Activated CD4-positive, alpha-beta T cell treated with anti-CD3 and anti-CD28 coated beads, Interleukin-2, amount 50 U/mL, for 16 hours (primary cell): ENCODE measurements at places on chromosomes 6 and 20.

DNA sequence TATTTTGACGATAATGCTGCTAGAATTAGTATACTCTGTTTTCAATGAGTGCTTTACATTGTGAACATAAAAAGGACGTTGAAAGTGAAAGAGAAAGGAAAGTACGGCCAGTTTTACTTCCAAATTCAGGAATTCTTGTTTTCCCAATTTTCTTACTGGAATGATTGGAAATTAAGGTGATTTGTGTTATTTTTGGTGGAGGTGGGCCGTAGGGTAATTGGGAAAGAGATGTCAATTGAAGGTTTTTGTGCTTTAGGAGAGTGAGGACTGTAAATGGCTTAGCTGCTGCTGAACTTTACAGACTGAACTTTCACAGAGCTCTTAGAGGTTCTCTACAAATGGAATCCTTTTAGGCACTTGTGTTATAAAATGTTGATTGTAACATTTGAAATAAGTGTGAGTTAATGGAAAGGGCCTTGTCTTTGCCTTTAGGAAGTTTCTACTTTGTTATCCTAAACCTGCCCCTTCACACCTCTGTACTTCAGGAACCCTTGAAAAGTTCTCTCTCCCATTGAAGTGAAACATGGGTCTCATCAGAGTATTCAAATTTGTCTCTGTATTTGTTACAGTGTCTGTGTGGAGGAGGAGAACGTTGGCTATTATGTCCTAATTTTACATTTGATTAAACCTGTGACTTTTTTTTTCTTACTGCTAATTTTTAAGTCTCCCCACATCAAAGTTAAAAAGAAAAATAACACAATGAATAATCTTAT, 256.4 kb downstream of the ARID1B start:
- DNase-seq: no peak

DNA sequence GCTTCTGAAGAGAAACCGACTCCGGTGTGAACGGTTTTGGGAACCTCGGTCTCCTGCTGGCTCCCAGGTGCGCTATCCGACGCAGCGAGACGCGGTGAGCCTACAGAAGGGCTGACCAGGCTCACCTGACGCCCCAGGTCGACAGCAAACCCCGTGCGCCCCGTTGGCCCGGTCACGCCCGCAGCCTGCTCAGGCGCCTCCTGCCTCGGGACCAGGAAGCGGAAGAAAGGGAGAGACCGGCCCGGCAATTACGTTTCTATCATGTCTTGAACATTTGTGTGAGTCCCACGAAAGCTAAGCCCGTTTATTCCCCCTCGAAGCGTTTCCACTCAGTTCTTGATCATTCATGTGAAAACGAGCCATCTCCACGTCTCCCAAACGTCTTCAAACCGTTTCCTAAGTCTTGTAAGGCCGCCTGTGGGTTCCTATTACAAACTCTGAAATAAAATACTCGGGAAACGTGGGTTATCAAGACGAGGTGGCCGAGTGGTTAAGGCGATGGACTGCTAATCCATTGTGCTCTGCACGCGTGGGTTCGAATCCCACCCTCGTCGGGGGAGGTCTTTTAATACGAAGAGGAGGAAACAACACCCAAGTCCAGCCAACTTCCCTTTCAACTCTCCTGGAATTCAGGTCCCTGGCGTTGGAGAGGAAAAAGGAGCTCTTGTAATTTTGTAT, 150.5 kb upstream of the PRSS16 start:
- DNase-seq: peak; percentile 85

GRCh38 chr6:142696123-142697000, 248.6 kb downstream of the HIVEP2 start:
- DNase-seq: no peak

DNA sequence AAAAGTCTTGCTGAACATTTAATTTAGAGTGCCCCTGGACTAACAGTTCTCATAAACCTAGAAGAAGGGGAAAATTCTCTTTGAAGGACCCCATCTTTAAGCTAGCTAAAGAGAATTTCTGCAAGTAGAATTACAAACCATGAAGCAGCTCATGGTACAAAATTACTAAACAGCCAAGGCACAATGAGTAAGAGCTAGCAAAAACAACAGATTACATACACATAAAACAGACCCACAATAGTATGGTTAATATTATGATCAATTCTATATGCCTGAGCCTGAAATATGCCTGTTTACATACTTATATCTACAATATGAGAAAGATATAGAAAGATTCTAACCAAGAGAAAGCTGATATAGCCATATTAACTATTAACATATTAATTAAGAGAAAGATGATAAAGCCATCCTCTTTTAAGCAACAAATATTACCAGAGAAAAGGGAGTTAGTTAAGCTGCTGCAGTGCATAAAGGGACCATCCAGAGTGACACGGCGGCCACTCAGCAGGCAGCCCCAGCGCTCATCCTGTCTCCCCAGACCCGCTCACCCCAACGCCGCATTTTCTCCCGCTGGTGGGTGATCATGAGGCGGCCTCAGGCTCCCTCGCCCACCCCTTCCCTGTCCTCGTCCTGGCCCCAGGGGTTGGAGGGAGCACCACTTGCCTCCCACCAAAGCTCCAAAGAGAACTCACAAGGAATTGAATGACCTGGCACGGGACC, 98.4 kb upstream of the CARMIL1 start:
- no peak for DNase-seq

GRCh38 chr20:2655331-2656116, 3.1 kb downstream of the NOP56 start:
- no peak for DNase-seq

- peak; percentile 46 for DNase-seq
Measured at GRCh38 chr6:33702345-33702977, 9.0 kb downstream of the UQCC2 start.

DNA sequence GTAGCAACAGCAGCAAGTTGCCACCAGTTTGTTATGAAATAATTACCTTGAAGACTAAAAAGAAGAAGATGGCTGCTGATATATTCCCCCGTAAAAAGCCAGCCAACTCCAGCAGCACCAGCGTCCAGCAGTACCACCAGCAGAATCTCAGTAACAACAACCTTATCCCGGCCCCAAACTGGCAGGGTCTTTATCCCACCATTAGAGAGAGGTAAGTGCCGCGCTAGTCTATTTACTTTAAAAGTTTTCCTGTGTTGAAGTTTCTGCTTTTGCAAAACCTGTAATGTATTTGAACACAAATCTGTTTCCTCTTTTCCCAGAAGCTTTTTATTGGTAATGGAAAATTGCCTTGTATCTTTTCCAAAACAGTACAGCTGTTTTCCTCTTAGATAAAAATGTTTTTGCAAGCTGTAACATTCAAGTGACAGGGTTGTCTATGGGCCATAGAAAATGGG, 725 bp downstream of the BTBD3 start:
- no peak for DNase-seq

- peak; percentile 11 for DNase-seq
Measured at GRCh38 chr6:87103977-87104601, 9.2 kb upstream of the CGA start.

DNA sequence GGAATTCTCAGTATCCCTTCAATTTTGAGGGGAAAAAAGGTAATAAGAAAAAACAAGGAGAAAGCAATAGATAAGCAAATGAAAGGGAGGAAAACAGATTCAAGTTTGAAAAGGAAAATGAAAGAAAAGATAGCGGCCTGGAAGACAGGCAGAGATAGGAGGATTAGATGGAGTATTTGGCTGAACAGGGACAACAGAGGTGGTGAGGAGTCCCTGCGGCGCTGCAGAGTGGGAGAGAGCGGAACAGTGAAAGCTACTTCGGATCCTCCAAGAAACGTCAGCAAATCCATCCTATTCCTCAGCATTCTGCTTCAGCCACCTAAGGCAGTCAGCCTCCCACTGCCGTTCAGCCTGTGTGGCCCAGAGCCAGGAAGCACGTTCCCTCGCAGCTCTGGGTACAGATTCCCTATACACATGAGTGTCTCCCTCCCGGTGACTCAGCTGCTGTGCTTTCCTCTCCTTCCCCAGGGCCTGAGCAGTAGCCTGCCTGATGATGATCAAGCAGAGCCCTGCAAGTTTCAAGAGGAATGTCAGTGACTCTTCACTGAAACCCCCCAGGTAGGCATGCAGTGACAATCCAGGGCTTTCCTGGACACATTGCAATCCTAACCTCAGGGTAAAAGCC, 43.4 kb upstream of the CDYL start:
- DNase-seq: no peak

DNA sequence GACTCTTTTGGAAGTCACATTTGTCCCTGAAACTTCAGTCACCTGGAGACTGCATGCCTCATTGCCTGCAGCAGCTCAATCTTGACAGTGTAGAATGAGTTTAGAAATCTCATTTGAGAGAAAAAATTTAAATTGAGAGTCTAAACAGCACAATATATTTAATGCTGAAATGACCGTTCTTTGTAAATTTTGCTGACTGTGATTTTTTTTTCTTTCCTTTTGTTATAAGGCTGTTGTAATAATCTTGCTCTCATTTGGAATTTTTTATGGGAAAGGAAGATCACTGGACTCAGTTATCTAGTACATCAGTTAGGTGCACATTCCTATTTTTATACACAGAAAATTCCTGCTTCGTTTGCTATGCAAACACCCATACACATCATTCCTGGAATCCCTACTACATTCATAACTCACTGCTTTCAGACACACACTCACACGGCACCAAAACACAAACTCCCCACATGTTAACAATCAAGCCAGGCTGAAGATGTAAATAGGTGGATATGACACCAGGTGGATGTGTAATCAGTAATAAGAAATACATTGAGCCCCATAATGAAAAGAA, 43.8 kb downstream of the PTCHD4 start:
- no peak for DNase-seq

DNA sequence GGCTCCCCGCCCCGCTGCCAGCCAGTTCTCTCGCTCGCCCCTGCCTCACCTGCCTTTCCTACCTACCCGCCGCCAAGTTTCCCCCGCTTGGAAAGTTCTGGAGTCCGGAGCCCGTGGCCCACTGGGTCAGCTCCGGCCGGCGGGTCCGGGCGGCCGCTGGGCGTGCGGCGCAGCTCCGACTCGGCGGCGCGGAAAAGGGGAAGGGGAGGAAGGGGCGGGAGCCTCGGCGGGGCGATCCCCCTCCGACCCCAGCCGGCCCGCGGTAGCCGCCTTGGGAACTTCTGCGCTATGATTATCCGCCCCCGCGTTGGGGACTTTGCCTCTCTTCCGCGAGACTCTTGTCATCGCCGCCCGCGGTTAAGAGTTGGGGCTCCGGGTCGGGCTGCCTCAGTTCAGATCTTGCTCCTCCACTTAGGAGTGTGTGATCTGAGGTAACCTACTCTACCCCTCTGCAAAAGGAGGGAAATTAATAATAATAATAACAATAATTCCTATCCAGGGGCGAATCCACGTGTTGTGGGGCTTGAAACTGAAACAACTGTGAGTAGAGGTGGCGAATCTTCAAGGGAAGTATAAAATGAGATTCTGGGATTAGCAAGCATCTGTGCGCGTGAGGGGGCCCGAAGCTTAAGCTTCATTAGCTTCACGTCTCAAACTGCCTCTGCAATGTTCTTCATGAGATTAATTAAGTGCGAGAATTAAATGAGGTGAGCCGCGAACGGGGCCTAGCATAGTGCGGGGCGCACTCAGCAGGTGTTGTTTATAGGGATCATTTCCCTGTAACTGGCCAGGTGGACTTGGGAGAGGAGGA, 30.8 kb downstream of the SF3B5 start:
- DNase-seq: peak; percentile 60

- DNase-seq: no peak
Measured at GRCh38 chr20:22402550-22402949, 181.8 kb downstream of the FOXA2 start.
